NCI-H1417 treated with DMSO at 0.1 percent for 48 hours (cell line): ENCODE measurements at places on chromosomes 13 and 19.
A peak's percentile ranks its signal among the peaks of the same experiment; 100 is the strongest.

- peak; percentile 49 for DNase-seq
These were observed at the start of gene ZNF549 for GRCh38 chr19:57527136-57527881. Gene ZNF549 (plus strand): TSS chr19:57527356. CDS start chr19:57527574, 218 bp downstream.

DNA sequence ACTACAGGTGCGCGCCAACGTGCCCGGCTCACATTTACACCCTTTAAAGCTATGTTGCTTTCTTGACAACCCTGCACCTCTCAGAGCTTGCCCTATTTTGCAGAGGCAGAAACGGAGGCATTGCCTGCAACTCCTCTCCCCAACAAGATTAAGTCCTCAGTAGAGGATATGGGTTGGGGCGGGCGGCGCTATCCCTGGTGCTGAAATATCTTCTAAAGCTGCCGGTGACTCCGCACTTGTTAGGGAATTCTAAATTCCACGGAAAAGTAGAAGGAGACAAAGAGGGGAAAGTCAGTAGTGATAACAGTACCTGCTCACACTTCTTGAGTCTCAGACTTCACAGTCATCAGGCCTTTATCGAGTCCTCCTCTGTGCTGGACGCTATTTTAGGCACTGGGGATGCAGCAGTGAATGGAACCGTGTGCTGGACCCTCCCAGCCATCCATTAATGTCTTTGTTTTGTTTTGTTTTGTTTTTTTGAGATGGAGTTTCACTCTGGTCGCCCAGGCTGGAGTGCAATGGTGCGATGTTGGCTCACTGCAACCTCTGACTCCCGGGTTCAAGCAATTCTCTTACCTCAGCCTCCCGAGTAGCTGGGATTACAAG, 18.0 kb downstream of the SLC5A5 start:
- DNase-seq: no peak

- DNase-seq: no peak
These were observed 110.2 kb downstream of the MZT1 start for GRCh38 chr13:72617186-72617585.

GRCh38 chr13:91303031-91303430, 44.5 kb upstream of the MIR17HG start:
- no peak for DNase-seq

DNA sequence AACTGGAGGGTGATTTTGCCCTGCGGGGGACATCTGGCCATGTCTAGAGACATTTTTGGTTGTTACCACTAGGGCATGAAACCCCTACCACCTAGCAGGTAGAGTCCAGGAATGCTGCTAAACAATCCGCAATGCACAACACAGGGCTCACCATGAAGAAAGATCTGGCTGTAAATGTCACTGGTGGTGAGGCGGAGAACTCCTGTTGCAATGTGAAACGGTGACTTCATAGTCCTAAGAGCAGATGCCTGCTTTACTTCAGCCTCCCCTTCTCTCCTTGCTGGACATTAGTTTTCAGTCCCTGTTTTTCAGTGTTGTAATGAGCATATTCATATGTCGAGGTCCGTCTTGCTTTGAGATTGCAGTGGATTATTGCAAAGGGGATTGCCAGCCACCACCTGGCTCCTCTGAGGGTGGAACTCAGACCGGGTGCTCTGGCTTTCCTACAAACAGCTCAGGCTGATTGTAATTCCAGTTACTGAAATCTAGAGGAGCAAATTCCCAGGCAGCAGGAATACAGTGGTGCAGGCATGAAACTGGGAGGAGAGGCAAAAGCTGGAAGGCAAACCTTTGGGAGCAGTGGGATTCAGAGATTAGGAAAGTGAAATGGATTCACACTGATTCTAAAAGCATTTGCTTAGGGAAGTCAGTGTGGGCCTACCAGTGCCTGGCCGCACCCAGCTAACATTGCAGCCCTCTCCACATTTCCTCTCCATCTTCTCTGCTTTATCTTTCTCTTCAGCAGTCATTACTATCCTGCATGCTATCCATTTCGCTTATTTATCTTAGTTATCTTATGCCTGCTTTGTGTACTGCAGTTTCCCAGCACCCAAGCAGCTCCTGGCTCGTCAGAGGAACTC, 76.1 kb upstream of the PCDH8 start:
- DNase-seq: no peak

DNA sequence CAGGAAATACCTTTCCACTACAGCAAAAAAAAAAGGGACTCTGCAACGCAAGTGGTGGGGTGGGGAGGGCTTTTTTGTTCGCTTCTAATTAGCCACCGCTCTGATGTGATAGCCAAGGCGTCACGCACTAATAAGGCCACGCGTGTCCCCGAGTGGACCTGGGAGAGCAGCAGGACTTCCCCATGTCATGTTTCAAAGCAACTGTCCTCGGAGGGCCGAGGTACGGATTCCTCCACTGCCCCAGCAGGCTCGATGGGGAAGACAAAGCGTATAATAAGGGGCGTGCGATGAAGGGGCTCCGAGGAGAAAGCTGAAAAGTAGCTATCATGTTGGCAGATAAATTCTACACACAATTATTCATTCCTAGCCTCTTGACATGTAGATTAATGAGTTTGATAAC, 179.7 kb upstream of the ZNF507 start:
- no peak for DNase-seq

DNA sequence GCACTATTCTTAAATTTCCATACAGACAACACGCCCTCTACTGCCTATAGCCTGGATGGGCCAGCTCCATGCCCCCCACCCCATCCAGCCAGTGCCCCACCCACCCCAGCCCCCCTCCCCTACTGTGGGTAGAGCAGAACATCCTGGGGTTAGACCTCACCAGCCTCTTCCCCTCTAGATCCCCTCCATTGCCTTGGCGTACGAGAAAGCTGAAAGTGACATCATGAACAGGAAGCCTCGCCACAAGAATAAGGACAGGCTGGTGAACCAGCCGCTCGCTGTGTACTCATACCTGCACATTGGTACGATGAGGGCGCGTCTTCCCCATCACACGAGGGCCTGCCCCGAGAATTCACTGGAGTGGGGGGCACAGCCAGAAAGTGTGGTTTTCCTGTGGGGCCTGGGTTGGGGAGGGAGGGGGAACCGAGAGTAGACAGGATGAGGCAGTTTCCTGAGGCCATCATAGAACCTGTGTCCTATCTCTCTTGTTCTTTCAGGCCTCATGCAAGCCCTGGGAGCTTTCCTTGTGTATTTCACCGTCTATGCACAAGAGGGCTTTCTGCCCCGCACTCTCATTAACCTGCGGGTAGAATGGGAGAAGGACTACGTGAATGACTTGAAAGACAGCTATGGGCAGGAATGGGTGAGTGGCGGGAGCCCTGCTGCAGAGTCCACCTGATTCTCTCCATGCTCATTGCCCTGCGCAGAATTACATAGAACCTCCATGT, 29.1 kb downstream of the ATP12A start:
- DNase-seq: no peak

- DNase-seq: no peak
These were observed 59.7 kb upstream of the TNFRSF19 start for GRCh38 chr13:23510544-23510916.

DNA sequence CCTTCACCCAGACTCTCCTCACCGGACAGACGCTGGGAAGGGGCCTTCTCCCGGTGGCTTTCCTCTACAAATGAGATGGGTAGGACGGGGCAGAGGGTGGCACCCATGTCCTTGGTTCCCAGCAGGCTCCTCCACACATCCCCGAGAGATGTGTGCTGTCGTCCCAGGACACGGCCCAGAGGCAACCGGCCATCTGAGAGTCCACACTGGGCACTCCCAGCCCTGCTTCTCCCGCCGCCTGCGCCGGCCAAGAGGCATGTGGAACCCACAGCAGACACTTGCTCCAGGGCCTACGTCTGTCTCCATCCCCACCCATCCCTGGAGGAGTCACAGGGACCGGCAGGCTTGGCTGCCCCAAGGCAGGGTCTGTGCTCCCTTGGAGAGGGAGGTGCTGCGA, 179.9 kb downstream of the KDM4B start:
- DNase-seq: no peak

- no peak for DNase-seq
These were observed 124.5 kb downstream of the ABCC4 start for GRCh38 chr13:95176611-95177259.

- no peak for DNase-seq
These were observed 110.2 kb downstream of the RAP2A start for GRCh38 chr13:97544031-97544765.

DNA sequence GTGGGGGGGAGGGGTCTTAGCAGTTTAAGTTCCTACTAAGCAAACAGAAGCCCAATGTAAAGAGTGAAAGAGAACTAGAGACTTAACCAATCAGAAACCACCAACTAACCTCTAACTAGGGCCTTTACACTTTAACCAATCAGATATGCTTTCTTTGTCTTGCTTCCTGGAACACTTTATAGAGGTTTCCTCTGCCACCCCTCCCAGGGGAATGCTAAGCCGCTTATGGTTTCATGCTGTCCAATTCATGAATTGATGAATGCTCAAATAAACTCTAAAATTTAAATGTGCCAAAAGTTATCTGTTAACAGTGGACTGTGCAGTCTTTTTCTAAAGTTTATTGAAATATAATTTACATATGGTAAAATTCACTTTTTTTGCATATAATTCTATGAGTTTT, 33.9 kb upstream of the LATS2 start:
- DNase-seq: no peak

GRCh38 chr13:99982036-99982730, 599 bp downstream of the ZIC2 start:
- DNase-seq: no peak

GRCh38 chr13:38398711-38399493, 49.3 kb downstream of the UFM1 start:
- no peak for DNase-seq

DNA sequence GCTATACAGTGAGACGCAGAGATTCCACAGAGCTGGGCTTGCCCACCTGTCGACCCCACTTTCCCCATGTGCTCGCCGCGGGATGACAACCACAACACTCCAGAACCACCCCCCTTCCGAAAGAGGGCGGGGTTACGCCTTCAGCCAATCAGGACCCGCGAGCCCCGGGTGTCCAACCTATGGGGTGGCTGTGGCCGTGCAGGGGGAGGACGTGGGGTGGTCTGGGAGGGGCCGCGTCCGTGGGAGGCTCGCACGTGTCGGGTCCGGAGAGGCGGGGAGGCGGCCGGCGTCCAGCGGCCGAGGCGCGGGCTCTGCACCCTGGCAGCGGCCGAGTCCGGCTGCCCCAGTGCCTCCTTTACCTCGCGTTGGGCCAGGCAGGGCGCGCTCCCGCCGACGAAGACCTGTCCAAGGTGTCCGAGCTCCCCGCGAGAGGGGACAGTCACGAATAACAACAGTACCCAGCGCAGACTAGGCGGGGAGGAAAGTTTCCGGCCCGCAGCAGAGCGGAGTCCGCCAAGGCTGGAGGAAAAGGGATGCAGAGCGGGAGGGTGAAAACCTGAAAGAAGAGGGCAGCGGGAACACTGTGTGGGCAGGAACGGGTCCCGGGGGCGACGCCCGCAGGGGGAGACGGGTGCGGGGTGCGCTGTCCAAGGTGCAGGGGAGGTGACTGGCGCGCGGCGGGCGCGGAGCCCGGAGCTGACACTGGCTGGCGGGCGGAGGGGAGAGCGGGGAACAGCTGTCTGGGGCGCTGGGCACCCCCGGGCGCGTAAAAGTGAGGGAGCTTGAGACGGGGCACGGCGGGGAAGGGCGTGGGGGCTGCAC, 911 bp downstream of the ENOX1 start:
- DNase-seq: no peak

GRCh38 chr19:18310118-18310909, 12.6 kb downstream of the LSM4 start:
- no peak for DNase-seq

- DNase-seq: no peak
These were observed 178.3 kb upstream of the RFC3 start for GRCh38 chr13:33639626-33640080.

DNA sequence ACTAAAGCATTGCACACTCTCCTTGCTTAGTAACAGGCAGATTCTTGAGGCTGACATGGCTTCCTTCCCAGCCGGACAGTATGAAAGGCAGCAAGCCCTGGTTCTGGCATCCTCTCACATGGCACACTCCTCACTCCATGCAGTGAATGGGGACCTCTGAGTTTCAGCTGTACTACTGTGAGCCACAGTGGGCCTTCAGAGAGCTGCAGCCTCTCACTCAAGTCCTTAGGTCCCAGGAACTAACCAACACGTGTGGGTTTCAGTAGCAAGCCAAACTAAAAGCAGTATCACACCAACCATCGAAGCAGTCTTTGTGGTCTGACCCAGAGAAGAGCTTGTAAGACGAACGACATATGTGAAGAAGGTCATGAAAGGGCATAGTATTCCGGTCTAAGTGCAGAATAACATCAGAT, 128.2 kb downstream of the TBC1D4 start:
- no peak for DNase-seq

- DNase-seq: no peak
These were observed 7.9 kb upstream of the ELL start for GRCh38 chr19:18529782-18530181.

GRCh38 chr13:94753327-94753726, 41.0 kb upstream of the SOX21 start:
- DNase-seq: peak; percentile 12

- no peak for DNase-seq
These were observed 144.4 kb downstream of the ZNF675 start for GRCh38 chr19:23542562-23542961.

DNA sequence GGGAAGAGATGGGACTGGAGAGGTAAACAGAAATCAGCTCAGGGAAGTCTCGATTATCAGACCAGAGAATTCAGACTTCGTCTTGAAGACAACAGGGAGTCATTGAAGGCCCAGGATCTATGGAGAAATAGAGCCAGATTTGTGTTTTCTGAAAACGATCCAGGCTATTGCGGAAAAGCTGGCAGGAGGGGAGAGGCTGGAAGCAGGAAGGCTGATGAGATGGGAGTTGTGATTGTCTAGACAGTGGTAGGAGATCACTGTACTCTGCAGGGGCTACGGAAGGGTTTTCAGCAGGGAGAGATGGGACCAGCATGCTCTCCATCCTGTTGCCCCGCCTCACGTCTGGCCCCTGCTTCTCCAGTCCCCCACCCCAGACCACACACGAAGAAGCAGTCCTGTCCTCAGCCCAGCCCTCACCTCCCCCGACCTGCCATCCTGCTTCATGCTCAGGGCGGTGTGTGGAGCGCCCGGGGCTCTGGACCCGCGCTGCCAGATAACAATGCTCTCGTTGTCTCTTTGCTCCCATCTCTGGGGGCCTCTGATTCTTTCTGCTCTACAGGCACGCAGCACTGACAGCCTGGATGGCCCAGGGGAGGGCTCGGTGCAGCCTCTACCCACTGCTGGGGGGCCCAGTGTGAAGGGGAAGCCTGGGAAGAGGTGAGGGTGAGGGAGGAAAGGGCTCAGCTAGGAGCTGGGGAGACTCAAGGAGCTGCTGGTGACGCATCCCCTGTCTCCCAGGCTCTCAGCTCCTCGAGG, 1.9 kb downstream of the ARHGAP33 start:
- DNase-seq: no peak

DNA sequence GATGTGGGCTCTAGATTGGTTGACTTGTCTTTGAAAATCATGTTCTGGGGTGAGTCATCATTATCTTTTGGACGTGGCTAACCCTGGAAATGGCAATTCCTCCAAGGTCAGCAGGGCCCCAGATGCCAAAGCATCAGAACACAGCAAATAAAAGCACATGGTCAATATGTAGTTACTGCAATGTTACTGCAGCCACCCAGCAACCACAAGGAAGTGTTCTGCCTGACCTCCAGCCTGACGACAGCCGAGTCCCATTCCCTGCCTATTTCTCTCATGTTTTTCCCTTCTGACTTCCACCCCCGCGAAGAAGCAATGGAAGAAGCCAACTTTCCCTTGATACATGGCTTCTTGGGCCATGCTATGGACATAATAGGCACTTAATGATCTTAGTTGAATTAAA, 577.9 kb downstream of the IRS2 start:
- DNase-seq: no peak
